ENCODE measurements at places on chromosomes 1 and 21.

- DNase-seq: peak; percentile 66
Observed at GRCh38 chr1:103211073-103211472, 102.8 kb upstream of the COL11A1 start.

DNA sequence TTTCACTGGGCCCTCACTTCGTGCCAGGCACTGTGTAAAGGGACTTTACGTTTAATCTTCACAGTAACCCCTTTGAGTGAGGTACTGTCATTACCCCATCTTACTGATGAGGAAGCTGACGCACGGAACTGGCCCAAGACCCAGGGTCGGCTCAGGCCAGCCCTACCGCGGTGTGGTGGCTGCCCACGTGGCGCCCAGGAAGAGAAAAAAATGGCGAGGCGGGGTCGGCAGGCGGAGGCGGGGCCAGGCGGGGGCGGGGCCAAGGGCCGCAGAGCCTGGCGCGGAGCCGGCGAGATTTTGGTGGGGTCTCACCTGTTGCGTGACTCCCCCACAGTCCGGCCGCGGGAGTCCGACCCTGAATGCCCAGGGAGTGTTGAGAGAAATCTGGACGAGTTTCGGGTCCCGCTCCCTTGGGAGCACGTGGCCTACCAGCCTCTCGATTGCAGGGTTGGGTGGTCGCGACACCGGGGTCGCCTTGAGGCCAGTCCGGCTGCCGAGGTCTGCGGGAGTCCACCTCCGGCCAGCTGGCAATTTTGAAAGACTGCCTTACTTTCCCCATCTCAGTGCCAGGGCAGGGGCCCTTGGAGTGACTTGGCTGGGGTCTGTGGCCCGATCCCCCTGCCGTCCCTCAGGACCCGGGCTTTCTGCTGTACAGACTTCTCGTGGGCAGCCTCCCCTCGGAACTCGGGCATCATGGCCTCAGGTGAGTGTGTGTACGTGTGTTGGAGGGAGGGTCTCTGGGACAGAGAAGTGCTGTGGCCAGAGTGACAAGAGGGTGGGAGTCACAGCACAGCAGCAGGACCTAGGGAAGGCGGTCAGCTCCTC is at the start of the genes AMPD2 and GNAT2:
AMPD2 (plus strand) TSS at position 262 of the 825 bp plus-strand sequence. CDS start 1,339 bp downstream, outside the sequence.
GNAT2 (minus strand) TSS at position 41 of the 825 bp plus-strand sequence. CDS start 6,746 bp downstream, outside the sequence.
- peak; percentile 90 for DNase-seq

GRCh38 chr1:65788762-65789161 is 3.9 kb upstream of the PDE4B start:
- DNase-seq: no peak

- DNase-seq: no peak
Observed at GRCh38 chr1:32926562-32926961, 25.4 kb upstream of the TMEM54 start.

GRCh38 chr1:15756143-15757015 is 2.2 kb upstream of the FBLIM1 start:
- DNase-seq: no peak

DNA sequence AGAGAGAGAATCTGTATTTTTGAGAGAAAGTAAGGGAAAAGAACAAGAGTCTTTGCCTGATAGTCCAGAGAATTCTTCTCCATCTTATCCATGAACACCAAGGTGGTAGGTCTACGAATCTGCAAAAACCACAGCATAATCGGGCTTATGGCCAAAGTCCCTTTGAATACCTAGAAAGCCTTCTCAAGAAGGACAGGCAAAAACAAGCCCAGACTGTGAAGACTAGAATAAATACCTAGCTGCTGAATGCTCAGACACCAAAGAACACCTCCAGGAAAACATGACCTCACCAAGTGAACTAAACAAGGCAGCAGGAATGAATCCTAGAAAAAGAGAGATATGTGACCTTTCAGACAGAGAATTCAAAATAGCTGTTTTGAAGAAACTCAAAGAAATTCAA is 79.2 kb downstream of the HFM1 start:
- no peak for DNase-seq

- peak; percentile 29 for DNase-seq
Observed at GRCh38 chr1:69858534-69858933, 290.8 kb downstream of the LRRC7 start.

Measured in iris pigment epithelial cell (primary cell).